ENCODE measurements at places on chromosomes 3 and 15. TPM values are rescaled to one million over a fixed set of nuclear protein-coding genes. Genes with fewer than 3 reads are reported as not detected.

- no peak for DNase-seq
Observed at GRCh38 chr3:52039846-52040245, 16.5 kb downstream of the DUSP7 start.

Gene CPLX3
- total RNA-seq: not detected

- peak; percentile 76 for DNase-seq
Observed at GRCh38 chr15:66720206-66721010, 18.4 kb downstream of the SMAD6 start.

GRCh38 chr15:40266828-40267304 is 16.0 kb downstream of the ANKRD63 start:
- DNase-seq: peak; percentile 96

Gene CYP1A2
- not detected for total RNA-seq

DNA sequence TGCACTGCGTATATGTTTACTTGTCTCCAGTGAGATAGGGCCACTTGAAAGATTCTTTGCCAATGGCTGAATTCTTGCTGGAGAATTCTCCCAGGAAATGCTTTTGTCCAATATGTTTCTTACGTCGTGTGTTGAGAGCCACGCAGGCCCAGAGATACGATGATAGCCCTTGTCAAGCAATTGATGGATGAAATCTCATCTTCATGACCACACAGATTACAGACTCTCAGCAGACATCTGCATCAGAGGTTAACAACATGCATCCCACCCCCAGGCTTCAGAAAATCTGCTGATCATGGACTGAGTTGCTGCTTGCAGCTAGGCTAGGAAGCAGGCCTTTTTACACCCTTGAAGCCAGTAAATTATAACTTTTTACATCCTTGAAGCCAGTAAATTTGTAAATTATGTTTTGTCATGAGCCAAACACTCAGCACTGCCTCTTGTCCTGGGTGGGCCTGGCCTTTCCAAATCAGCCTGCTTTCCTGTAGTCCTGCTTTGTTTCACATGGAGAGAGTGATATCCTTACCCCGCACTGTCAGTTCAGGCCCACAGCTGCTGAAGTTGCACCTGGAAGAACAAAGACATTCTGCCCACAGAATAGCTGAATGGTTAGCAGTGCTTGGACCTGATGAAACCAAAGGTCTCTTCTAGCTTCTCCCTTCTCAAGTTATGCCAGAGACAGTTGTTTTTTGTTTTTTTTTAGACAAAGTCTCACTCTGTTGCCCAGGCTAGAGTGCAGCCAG is 84.4 kb downstream of the GPR156 start:
- no peak for DNase-seq

DNA sequence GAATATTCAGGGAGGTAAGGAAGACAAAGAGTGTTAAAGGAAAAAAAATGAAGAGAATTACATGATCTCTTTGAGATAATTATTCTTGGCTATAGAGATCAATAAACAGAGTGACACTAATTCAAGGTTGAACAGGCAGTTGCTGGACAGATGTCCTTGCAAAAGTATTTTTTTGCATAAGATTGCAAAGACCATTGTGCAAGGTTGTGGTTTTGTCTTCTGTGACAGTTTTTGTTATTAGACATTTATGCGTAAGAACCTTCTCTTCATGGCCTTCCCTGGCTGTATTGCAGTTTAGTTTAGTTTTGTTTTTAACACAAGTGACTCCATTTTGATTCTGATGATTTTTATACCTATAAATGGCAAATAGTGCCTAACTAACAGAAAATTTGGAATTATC is 682.8 kb upstream of the ARPP21 start:
- DNase-seq: no peak

- DNase-seq: peak; percentile 94
Observed at GRCh38 chr15:99476413-99477222, 89.2 kb upstream of the MEF2A start.

DNA sequence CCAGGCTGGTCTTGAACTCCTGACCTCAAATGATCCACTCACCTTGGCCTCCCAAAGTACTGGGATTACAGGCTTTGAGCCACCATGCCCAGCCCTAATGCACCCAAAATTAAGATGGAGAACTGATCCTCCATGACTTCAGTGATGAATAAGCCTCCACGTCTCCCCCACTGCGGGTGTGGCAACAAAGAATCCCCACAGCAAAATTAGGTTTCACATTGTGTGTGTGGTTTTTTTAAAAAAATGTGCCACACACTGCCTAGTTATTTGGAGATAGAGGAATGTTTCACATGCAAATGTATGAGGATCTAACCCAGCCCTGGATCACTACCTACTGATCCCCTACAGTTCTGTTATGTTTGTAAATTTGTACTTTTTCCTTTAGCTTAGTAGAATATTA is 17.3 kb downstream of the HDAC11 start:
- no peak for DNase-seq

GRCh38 chr3:52533623-52534280 is at the start of gene NT5DC2:
Gene NT5DC2, minus strand, starts transcription at chr3:52533857. Its CDS starts 120 bp downstream, at chr3:52533737.
- peak; percentile 85 for DNase-seq

Gene BCL2A1
- total RNA-seq: 8.4 TPM

GRCh38 chr3:26350853-26351252 is 271.7 kb upstream of the LRRC3B start:
- no peak for DNase-seq

Gene XIRP1
- not detected for total RNA-seq

DNA sequence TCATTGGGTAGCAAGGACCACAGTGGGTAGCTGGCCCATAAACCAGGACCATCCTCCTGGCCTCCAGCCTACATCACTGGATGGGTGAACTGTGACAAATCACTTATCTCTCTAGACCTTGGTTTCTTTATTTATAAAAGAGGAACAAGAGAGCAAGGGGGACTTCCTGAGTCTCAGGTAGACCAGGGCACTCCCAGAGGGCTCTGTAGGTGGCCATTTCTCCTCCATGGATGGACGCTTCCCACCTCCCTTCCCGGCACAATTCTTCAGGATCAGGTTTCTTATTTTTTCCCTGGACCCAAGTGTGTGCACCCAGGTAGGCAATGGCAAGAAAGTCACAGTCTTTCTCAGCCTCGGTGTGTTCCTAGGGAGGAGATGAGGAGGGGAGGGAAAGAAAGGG is 41.4 kb upstream of the SPATA12 start:
- DNase-seq: no peak

Gene C2CD4A
- total RNA-seq: not detected

DNA sequence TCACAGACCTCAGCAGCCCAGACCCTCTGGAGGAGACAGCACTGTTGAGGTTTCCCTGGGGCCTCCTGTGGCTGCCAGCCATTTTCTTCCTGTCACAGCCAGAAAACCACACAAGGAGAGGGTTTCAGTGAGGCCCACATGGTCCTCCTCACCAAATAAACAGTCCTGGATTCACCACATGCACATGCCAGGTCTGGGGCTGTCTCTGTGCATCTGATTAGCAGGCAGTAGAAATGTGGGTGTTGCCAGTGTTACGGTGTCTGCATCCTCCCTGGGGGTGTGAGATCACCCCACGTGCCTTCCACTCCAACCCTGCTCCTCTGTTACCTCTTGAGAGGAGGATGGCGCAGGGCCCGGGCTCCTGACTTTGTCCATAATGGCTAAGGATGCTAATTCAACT is 140.4 kb downstream of the CHDH start:
- DNase-seq: no peak

Gene LRRN1
- total RNA-seq: not detected

Gene CAPN3
- 0.06 TPM for total RNA-seq

GRCh38 chr15:39787479-39787878 is 4.8 kb upstream of the FSIP1 start:
- DNase-seq: no peak

DNA sequence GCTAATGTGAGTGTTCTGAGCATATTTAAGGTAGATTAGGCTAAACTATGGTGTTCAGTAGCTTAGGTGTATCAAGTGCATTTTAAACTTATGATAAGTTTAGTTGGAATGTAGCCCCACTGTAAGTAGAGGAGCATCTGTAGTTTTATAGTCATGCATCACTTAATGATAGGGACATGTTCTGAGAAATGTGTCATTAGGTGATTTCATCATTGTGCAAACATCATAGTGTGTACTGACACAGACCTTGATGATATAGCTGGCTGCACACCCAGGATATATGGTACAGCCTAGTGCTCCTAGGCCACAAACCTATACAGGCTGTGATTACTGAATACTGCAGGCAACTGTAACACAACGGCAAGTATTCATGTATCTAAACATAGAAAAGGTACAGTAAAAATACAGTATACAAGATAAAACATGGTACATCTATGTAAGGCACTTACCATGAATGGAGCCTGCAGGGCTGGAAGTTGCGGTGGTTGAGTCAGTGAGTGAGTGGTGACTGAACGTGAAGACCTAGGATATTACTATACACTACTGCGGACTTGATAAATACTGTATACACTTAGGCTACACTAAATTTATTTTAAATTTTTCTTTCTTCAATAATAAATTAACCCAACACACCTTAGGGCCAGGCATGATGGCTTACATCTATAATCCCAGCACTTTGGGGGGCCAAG is 17.9 kb downstream of the DNAH1 start:
- no peak for DNase-seq

GRCh38 chr3:50624634-50625033 is 7.7 kb downstream of the MAPKAPK3 start:
- DNase-seq: no peak

Gene RYR3
- total RNA-seq: 0.74 TPM

GRCh38 chr15:58535894-58536293 is 104.1 kb downstream of the LIPC start:
- DNase-seq: no peak

GRCh38 chr15:92637626-92638025 is 17.9 kb downstream of the FAM174B start:
- DNase-seq: no peak

DNA sequence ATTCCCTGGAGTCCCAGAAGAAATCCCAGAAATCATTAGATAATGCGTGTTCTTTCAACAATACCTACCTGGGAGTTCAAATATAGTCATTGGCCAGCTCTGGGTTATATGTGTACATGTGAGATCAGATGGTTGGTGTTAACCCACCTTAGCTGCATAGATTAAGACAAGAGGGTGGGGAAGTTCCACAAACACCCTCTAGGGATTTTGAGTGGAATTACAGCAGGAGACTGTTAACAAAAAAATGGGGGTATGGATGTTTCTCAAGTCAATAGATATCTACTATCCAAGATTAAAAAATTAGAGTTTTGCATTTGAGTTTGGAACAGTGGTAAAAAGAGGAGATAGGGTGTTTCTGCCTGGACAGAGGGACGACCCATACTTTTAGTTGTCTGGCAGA is 282.5 kb upstream of the CNTN3 start:
- DNase-seq: no peak

- DNase-seq: peak; percentile 68
Observed at GRCh38 chr15:70236341-70237086, 138.8 kb upstream of the TLE3 start.

Gene ACTC1
- total RNA-seq: not detected

Gene MESP2
- 0.54 TPM for total RNA-seq

GRCh38 chr3:181956122-181956521 is 244.4 kb downstream of the SOX2 start:
- no peak for DNase-seq

DNA sequence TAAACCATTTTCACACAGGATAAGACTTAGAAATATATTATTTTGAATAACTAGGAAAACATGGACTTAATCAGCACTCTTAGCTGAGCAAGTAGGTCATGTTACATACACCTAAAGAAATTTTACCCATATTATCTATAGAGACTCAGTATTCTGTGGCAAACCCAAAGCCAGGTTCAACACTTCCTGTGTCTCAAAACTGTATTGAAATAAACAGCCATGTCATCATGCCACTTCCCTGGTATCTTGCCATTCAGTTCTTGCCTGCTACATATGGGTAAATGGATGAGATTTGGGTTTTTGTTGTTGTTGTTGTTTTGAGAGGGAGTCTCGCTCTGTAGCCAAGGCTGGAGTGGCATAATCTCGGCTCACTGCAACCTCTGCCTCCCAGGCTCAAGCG is 141.5 kb upstream of the PLXND1 start:
- DNase-seq: no peak

DNA sequence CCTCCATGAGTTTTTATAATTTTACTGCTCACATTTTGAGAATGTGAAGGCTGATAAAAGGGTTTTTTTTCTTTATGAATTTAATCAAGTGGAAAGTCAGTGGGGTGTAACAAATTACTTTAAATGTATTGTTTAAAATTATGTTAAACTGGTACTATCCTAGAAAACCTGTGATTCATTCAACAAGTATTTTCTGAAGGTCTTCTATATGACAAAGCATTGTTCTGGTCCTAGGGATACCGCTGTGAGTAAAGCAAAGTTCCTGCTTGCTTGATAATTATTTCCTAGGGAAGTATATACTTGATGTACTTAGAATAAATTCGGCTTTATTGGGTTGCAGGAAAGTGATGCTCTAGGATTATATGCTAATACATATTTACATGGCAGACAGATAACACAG is 152.8 kb upstream of the GOLGA6L4 start:
- DNase-seq: peak; percentile 4

DNA sequence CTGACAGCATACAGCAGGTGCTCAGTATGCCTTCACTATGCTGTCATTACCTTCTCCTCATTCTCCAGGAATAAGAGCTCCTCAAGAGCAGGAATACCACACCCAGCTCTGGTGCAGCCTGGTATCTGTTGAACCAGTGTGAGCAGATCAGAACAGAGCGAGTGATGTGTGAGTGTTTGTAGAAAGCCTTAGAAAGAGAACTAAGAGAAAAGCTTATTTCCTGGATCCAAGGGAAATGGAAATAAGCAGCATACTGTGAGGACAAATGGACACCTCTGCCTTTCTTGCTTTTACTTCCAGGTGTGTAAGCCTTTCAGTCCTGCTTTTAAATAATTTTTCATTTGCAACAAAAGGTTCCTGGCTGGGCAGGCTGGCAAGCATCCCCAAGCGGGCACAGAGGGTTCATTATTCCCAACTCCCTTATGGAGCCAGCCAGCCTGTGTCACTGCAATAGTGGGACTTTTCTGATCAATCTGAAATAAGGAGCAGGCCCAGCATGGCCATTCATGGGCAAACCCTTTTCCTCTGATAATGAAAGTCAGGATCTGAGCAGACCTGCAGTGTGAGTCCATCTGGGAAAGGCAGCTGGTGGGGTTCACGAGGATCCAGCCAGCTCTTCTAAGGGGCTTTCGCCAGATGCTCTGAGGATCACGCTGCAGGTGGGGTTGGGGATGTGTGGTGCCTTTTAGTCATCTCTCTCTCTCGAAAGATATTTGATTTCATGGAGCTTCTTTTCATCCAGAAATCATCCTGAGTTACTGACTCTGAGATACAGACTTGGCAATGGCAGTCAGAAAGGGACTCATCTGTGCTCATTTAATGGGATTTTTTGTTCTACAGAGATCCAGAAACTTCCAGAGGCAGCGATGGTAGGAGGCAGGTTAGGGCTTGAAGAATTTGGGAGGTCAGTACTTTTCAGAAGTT is 594.9 kb upstream of the CFAP20DC start:
- DNase-seq: no peak

Gene ZXDC
- total RNA-seq: 10.0 TPM

GRCh38 chr3:128555098-128555825 is 62.3 kb upstream of the GATA2 start:
- no peak for DNase-seq

Gene ZBTB38
- 45.6 TPM for total RNA-seq
